Motor neuron (in vitro differentiated cells): ENCODE measurements at places on chromosomes 5 and 9. TPM values are rescaled to one million over a fixed set of nuclear protein-coding genes. Genes with fewer than 3 reads are reported as not detected.
A peak's percentile ranks its signal among the peaks of the same experiment; 100 is the strongest.

Gene CTSV
- 0.69 and 0.92 TPM in 2 replicates for total RNA-seq

Gene EPB41L4B
- total RNA-seq: 5.2 and 7.5 TPM in 2 replicates

Gene LRRTM2
- total RNA-seq: 88.7 and 97.8 TPM in 2 replicates

DNA sequence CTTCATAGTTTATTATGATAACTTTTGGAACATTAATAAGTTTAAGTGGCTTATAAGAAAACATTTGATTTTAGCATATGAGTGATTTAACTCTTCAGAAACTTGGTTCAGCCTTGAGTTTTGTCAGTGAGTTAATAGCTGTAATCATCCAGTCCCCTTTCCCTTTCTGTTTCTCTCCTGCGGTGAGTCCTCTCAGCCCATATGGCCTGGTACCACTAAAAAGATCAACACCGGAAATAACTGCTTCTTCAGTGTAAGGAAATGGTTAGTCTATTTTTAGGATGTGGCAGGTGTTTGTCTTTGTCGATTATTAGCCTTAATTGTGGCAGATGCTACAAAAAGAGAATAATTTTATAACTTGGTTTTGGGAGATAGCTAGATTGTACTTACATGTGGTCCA lies 120.2 kb upstream of the GRHPR start:
- ATAC-seq: no peak

GRCh38 chr5:161093100-161093499 lies 241.1 kb upstream of the ATP10B start:
- ATAC-seq: no peak

GRCh38 chr5:180640861-180641565 lies 8.4 kb downstream of the FLT4 start:
- no peak for ATAC-seq

DNA sequence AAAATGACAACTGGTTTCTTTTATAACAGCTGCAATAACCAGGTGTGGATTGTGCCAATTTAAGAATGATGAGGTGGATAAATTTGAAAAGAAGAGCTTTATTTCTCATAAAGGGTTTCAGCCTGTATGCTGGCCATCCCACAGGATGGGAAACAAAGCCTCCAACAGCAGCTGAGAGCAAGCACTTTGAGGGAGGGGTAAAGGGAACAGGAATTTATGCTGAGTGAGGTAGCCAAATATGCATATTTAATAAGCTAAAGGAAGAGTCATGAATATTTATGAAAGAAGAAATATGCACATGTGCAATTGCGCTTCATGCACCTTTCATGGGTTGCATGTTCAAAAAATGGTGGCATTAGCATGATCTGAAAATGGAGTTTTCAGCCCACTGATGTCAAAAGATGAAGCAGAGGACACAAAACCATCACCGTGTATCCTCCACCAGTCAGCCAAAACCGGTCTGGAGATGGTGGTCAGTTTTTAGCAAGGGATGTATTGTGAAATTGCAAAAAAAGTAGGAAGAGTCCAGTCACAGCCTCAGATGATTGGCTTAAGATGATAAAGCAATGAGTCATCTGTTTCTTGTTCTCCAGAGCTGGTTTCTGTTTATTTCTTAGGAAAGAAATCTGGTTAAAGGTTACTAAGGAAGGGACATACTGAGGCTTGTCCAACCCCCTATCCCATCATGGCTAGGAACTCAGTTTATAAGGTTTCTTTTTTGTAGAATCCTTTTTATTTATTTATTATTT lies 47.9 kb downstream of the DEPDC1B start:
- ATAC-seq: peak; percentile 91

GRCh38 chr5:156379206-156379605 lies 52.2 kb downstream of the SGCD start:
- no peak for ATAC-seq

DNA sequence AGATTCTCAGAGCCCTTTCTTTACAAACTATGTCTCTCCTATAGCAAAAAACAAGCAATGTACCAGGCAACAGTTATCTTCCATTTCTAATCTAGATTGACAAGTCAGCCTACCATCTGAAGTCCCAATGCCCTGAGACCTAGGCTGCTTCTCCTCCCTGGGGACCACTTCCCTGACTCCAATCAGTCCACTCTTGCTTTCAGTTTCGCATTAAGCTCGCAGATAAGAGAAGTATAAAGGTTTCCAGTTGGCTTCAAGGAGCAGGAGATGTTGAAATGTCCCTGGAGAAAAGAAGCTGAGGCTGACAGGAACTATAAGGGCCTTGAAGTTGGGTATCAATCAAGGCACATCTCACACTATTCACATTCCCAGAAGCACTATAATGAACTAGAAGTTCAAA lies 32.3 kb downstream of the ERP44 start:
- ATAC-seq: no peak

GRCh38 chr5:157269761-157270272 lies 3.9 kb downstream of the CYFIP2 start:
- no peak for ATAC-seq
